Renal cortical epithelial cell (primary cell): ENCODE measurements at places on chromosomes 11 and 22.

- no peak for DNase-seq
These were observed 188.9 kb downstream of the BRD1 start for GRCh38 chr22:49638788-49639187.

DNA sequence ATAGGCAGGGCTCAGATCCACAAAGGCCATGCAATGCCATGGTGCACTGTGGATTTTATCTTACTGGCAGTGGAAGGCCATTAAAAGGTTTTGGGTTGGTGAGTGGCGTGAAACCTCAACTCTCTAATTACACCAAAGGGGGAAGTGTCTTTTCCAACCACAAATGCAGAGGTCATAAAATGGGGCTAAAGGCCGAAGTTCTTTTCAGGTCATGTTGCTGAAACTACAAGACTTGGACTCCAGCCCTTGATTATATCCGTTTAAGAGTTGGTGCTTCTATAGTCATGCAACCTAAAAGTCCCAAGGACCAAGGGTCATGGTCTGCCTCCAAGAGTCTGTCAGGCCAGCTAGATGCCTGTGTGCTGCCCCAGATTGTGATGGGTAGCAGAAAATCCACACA, 434.3 kb downstream of the RAB38 start:
- no peak for DNase-seq

DNA sequence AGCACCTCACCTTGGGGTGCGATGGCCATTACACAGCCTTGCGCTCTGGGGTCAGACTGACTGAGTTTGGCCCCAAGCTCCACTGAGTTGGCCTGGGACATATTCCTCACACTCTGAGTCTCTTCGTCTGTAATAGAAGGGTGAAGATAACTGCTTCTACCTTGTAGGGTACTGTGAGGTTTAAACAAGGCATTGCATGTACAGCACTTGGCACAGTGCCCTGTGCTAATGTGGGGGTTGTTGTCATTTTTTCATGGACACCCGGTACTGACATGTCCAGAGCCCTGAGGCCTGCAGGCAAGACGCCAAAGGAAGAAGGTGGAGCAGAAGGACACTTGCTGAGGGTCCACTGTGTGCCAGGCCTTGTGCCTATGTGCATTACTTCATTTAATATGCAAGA, 50.7 kb downstream of the OTOG start:
- no peak for DNase-seq

- DNase-seq: peak; percentile 38
These were observed 240.3 kb downstream of the TENM4 start for GRCh38 chr11:79200398-79201070.

DNA sequence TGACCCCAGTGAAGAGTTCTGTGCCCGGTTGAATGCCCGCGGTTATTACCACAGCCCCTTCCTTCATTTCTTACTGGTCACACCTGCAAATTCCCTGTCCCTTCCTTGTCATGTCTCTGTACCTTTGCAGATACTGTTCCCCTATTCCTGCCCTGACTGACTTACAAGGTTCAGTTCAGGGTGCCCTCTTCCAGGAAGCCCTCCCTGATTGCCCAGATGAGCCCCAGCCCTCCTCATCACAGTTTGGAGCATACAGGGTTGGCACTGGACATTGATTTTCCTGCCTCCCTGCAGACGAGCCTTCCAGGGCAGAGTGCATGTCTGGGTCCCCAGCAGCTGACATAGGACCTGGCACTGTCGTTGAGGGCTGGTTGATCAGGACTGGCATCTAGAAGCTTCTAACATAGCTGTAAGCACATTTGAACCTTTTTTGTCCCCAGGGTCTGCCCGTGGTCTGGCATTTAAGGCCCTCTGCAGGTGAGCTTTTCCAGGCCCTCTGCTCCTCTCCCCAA, 70.4 kb upstream of the SHISAL1 start:
- no peak for DNase-seq

GRCh38 chr11:117929142-117929915, at the start of gene TMPRSS13:
Gene TMPRSS13 (minus strand): TSS chr11:117929402. CDS start chr11:117929307, 95 bp downstream.
- DNase-seq: no peak

- DNase-seq: no peak
These were observed 134.2 kb downstream of the LDLRAD3 start for GRCh38 chr11:36077886-36078685.
